Fibroblast of upper back skin (primary cell): ENCODE measurements at places on chromosomes 5 and 9.
A peak's percentile ranks its signal among the peaks of the same experiment; 100 is the strongest.

- DNase-seq: peak; percentile 64
These were observed 599 bp downstream of the MLLT3 start for GRCh38 chr9:20621471-20622329.

DNA sequence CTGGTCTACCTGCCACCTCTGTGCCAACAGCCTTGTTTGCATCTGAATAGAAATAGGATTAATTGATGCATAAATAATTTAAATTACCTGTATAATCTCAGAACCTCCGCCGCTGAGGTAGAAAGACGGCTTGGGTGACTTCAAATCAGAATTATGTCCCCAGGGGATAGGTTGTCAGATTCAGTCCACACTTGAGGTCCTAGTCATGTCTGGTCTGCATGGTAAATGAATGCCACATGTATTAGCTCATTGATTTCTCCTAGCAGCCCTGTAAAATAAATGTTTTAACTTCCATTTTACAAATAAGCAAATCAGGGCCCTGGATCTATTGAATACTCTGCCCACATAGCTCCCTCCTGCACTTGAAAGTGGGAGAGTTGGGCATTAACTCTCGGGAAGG, 368.0 kb upstream of the WWC1 start:
- DNase-seq: no peak

DNA sequence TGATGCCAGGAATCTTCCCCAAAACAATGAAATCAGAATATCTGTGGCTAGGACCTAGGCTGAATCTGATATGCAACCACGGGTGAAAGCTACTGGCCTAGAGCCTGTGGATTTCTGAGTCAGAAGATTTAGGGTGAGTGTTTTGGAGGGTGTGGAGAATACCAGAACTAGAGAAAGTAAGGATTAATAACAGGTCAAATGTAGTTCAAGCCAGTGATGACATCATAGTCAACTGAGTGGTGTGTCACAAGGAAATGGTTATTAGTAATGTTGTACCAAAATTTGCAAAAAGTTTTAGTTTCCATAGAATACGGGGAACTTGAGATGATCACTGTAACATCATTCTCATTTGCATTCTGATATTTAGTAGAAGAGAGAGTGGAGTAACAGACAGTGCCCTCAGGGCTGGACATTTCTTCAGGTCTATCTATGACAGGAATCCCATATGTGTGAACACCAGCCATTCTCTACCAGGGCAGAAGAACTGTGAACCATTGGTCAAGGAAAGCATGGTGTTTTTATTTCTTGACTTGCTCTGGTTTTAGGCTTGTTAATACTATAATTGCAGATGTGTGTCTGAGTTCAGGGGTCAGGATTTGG, 3.7 kb downstream of the GALNT12 start:
- DNase-seq: peak; percentile 81

DNA sequence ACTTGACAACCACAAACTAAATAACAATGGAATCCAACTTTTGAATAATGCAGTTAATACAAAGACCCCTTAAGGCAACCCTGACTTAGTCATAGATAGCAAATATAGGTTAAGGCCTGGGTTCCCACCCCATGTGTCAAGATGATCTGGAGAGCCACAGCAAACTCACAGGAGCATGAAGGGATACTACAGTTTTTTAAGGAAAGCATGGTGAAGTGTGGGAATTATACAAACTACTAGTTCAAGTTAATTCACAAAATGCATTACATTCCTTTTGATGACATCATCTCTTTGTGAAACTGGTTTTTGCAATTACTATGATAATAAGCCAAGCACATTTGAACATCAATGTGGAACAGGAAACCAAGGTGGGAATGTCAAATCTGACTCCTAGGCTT, 50.6 kb downstream of the LHFPL2 start:
- DNase-seq: peak; percentile 56

DNA sequence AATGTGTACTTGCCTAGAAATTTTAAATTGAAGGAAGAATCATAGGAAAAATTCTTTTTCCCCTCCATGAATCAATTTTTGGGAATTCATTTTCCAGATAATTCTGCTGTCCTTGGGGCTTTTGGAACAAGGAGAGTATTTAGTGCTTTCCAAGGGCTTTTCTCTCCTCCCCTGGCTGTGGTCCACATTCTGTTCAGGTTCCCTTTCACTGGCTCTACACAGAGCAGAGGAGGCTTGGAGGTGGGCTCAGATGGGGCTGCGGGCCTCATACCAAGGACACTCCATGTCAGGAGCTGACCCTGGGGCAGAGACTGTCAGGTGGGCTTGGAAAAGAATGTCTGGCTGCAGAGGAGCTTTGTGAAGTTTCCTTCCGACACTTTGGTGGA, 128.1 kb downstream of the GADD45G start:
- no peak for DNase-seq

- DNase-seq: no peak
These were observed 10.5 kb downstream of the PSD2 start for GRCh38 chr5:139806111-139806510.

DNA sequence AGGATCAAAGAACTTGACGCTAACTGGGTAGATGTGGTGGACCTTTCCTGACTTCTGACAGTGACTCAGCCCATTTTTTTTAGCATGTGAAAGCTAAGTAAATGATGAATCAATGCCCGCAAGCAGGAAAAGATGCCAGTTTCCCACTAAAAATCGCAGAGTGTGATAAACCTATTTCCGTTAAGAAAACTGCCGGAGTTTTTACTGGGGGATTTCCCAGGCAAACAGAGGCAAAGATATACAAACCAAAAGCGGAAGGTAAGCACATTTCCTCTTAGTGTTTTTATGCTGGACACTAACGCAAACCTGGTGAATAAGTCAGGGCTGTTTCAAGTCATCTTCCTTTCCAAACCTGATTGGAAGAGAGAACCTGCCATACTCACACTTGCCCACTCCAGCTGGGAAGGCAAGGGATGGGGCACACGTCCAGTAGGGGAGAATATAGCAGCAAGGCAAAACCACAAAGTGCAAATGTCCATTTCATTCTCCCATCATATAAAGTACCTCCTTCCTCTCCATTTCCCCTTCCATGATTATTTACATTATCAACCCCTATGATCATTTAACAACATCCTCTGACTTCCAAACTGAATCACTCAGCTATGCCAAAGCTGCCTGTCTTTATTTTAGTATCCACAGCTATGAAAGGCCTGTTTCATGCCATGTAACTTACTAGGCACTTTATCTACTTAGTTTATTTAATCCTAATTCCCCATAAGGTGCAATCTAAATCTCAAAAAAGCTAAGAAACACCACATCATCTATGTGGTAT, 349.7 kb upstream of the RFX3 start:
- DNase-seq: peak; percentile 77

DNA sequence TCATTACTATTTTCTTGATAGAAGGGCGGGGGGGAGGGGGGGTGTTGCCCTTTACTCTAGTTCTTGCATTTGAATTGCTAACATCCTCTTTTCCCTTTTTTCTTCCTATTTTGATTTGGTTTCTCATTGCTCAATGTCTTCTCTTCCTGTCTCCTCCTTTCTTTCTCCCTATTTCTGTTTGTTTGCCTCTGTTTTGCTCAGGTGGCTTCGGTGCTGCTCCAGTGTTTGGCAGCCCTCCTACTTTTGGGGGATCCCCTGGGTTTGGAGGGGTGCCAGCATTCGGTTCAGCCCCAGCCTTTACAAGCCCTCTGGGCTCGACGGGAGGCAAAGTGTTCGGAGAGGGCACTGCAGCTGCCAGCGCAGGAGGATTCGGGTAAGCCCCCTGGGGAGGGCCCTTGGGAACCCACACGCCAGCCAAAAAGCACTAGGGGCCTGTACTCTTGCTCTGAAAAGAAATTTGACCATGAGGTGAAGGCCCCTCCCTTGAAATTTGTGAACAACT, 48.3 kb downstream of the FAM78A start:
- DNase-seq: no peak

- no peak for DNase-seq
These were observed 113.0 kb downstream of the BASP1 start for GRCh38 chr5:17330386-17330785.

GRCh38 chr9:2144619-2145018, 129.5 kb downstream of the SMARCA2 start:
- no peak for DNase-seq

DNA sequence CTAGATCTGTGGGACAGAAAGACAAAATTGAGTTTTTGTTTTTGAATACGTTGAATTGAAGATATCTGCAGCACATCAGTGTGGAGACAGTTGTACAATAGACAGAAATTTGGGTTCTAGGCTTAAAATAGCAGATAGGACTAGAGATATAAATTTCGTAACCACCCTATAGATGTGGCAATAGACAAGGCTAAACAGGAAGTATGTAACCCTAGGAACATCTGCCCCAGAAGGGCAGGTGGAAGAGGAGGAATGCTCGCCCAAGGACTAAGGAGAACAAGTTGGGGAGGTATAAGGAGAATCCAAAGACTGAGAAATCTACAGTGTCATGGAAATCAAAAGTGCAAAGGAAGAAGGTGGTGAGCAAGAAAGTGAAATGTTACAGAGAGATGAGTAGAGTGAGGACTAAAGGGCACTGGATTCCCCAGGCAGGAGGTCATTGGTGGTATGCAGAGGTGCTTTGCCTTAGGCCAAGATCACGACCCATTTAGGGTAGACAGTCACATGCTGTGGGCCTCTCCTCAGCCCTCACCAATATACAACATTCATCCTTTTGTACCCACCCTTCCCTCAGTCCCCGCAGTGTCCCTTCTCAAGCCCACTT, 109.1 kb upstream of the ELL2 start:
- no peak for DNase-seq

GRCh38 chr9:123679330-123679987, 250.5 kb downstream of the DENND1A start:
- no peak for DNase-seq

DNA sequence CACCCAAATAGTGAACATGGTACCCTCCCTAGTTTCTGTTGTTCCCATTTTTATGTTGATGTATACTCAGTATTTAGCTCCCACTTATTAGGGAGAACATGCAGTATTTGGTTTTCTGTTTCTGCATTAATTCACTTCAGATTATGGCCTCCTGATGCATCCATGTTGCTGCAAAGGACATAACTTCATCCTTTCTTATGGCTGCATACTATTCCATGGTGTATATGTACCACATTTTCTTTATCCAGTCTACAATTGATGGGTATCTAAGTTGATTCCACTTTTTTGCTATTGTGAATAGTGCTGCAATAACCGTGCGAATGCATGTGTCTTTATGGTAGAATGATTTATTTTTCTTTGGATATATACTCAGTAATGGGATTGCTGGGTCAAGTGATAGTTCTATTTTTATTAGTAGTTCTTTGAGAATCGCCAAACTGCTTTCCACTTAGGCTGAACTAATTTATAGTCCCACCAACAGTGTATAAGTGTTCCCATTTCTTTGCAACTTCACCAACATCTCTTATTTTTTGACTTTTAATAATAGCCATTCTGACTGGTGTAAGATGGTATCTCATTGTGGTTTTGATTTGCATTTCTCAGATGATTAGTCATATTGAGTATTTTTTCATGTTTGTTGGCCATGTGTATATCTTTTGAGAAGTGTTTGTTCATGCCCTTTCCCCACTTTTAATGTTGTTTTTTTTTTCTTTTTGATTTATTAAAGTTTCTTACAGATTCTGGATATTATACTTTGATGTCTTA, 79.6 kb downstream of the SMIM15 start:
- DNase-seq: peak; percentile 3

- no peak for DNase-seq
These were observed 18.1 kb upstream of the ICE1 start for GRCh38 chr5:5404381-5404780.

- DNase-seq: peak; percentile 97
These were observed 101.4 kb downstream of the LPAR1 start for GRCh38 chr9:110936719-110937452.

- DNase-seq: no peak
These were observed 1.4 kb downstream of the GLIS3 start for GRCh38 chr9:4298255-4299004.

- DNase-seq: no peak
These were observed 518.3 kb upstream of the ITGA1 start for GRCh38 chr5:52269401-52269800.

- DNase-seq: no peak
These were observed 76.5 kb downstream of the SH3PXD2B start for GRCh38 chr5:172377856-172378255.

DNA sequence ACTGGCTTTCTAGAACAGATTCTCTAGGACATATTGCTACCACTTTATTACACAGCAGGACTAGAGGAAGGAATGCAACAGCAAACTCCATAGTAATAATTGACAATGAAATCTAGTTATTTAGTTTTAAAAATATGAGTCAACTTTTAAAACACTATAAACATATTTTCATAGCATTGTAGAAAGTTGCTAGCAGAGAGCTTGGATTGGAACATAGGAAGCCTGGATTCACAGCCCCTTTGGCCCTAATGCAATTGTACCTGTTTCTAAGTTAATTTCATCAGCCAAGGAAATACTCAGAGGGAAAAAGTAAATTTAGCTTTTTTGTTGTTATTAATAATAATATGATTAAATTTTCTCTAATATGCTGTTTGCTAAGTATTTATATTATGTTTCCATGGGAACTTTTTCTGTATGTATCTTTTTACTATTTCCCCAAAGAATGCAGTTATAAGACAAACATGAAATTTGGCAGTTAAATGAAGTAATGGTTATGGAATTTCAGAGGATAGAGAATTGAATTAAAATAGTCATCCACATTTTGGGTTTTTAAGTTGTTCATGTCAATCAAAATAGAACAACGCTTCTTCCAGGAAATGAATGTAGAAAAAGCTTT, 45.6 kb downstream of the VCAN start:
- DNase-seq: peak; percentile 61

DNA sequence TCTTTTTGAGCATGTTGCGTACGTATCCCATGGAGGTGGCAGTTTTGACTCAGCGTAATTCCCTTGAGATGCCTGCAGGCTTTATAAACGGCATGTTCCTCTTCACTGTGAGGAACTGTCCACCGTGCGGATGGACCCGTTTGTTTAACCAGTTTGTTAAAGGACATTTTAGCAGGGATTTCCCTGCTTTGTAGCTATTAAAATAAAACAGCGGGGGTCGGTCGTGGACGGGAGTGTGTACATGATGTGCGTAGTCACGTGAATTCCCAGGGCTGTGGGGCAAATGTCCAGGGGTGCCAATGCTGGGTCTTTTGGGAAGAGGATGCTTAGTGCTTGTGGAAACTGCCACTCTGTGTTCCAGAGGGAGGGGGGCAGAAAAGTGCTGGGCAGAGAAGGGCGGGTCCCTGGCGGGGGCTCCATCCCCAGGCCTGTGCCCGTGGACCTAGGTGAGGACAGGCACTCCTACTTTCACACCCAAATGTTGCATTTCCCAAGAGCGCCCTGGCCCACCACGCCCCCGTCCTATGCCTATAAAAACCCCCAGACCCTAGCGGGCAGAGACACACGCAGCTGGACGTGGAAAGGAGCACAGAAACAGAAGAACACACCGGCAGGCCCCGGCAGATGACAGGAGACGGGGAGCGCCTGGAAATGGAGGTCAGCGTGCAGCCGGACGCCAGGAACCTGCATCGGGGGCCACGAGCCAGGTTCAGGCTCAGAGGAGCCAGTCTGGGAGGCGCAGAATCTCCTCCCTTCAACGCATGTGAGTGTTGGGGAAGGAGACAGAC, 4.0 kb upstream of the TERT start:
- no peak for DNase-seq

GRCh38 chr9:94937214-94937903, 210.9 kb downstream of the AOPEP start:
- DNase-seq: peak; percentile 94

- DNase-seq: no peak
These were observed 334.7 kb upstream of the PIK3R1 start for GRCh38 chr5:67880876-67881275.
